Activated naive CD4-positive, alpha-beta T cell treated with anti-CD3 and anti-CD28 coated beads, Interleukin-2, amount 50 U/mL, for 16 hours (primary cell): ENCODE measurements at places on chromosomes 7 and 10.

GRCh38 chr7:123860848-123861247 lies 15.9 kb downstream of the HYAL4 start:
- DNase-seq = no peak

DNA sequence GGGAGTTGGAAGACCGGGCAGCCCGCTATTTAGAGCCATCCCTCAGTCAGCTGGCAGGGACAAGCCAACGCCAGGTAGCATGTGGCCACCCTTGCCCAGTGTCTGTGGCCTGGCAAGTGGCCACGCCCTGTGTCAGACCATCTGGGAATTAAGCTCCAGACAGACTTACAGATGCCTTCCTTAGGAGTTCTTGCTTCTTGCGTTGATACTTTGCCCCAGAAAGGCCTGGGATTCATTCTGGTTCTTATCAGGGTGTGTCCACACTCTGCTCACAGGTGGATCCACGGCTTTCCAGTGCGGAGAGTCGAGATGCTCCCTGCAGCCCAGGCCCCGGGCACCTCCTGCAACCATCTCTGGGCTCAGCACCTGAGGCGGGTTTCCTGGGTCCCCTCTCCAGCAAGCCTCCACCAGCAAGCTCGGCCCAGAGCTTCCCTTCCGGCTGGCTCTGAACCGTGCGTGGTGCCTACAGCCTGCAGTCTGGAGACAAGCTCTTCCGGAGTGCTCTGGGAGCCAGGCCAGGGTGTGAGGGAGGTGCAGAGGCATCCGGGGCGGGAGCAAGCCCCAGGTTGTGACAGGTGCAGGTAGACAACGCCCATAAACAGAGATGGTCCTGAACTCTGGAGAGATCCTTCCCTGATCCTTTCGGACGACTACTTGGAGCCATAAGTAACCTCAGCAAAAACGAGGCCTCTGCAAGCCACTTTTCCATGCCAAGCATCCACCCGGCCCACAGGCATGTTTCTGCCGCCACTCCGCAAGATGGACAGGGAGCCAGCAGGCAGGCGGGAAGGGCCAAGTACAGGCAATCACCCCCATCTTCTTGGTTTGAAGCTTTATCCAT lies 32.3 kb upstream of the PPIF start:
- no peak for DNase-seq

GRCh38 chr7:101875283-101875846 lies 57.9 kb downstream of the CUX1 start:
- no peak for DNase-seq

DNA sequence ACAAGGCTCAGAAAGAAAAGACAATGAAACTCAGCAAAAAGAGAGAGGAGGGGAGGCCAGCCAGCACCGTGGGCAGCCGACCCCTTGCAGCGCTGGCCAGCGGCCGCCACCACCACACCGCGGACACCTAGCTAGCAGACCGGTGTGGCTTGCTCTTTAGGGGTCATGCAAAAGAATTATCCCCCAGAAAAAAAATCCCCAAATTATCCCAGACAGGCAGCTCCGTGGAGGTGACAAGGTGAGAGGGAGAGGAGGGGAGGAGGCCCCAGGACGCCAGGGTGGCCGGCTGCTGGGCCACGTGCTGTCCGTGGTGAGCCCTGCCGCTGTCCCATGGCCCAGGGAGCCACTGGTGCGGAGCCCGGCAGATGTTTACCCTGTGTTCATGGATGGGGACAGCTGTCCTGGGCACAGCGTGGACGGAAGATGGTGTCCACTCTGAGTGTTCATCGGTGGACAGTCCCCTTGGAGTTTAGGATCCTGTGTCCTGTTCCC lies 16.5 kb downstream of the YKT6 start:
- no peak for DNase-seq
